Activated T-cell treated with anti-CD3 and anti-CD28 coated beads for 1 hour (primary cell): ENCODE measurements at places on chromosomes 12 and 14.

GRCh38 chr12:26723379-26724308 is 109.3 kb downstream of the ITPR2 start:
- DNase-seq = no peak

DNA sequence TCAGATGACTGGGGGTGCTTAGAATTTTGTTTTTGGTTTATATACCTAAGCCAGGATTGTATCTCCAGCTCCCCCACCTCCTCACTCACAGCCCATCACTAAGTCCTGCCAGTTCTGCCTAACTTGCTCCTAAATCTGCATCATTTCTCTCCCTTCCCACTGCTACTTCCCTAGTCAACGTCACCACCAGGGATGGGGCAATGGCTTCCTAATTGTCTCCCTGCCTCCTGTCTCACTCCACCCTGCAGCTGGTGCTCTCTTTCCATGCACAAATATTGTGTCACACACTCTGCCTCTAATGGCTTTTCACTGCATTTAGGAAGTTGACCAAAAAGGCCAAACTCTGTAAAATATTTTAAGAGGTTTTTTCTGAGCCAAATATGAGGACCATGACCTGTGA is 11.5 kb downstream of the OAS2 start:
- no peak for DNase-seq

DNA sequence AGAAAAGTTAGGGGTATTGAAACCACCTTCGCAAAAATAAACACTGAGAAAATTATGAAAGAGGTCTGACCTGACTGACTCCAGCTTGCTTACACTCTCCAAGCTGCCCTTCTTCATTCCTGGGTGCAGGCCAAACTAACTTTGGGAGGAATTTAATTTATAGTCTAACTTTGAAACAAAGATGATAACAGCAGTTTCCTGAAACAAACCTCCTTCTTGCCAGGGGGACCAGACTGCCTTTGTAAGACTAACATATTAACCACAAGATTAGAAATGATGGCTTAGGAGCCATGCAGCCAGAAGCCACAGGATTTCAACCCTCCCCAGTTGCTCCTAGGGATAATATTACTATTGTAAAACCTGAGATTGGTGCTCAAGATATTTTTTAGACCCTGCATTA is 13.8 kb upstream of the EEA1 start:
- DNase-seq = no peak

DNA sequence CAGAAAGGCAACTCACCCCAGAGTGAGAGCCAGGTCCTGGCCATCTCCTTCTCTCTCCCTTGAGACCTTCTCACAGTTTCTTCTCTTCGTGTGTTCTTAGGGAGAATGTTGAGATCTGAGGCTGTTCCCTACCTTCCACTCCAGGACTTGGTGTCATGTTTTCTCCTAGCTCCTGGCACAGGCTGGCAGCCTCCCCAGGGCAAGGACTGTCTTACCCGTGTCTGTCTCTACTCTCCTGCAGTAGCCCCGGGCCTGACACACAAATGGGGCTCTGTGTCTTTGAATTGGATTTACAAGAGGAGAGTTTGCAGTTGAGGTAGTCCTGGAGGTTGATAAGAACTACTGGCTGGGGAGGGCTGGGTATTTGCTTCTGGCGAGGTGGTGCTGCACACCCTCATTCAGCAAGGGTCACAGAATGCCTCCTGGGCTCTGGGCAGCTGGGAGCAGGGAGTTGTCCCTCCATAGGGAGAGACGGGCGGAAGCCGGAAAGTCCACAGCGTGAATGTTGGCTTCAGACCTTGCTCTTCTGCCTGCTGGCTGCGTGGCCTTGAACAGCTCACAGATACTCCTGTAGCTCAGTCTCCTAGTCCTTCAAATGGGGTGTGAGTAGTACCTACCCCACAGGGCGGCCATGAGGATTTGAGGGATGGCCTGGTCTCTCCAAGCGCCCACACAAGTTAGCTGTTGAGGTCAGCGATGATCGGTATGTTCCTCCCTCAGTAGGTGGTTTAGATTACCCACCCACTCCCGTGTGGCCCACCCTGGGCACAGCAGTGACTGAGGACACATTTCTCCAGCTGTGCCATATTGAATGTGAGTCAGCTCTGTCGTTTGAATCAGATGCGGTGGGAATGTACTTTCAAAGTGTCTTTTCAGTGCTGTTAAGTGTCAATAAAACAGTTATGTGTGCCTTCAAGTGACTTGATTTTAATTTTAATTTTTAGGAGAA is 10.2 kb downstream of the EP400 start:
- DNase-seq = no peak

- DNase-seq = no peak
These were observed 140.6 kb upstream of the PRMT8 start for GRCh38 chr12:3350432-3350831.

- no peak for DNase-seq
These were observed 18.7 kb upstream of the EPYC start for GRCh38 chr12:91023326-91024004.
